NCI-H1694 treated with DMSO at 0.1 percent for 48 hours (cell line): ENCODE measurements at places on chromosomes 5 and 9.

- DNase-seq = no peak
Measured at GRCh38 chr5:79408028-79408427, 105.9 kb downstream of the HOMER1 start.

DNA sequence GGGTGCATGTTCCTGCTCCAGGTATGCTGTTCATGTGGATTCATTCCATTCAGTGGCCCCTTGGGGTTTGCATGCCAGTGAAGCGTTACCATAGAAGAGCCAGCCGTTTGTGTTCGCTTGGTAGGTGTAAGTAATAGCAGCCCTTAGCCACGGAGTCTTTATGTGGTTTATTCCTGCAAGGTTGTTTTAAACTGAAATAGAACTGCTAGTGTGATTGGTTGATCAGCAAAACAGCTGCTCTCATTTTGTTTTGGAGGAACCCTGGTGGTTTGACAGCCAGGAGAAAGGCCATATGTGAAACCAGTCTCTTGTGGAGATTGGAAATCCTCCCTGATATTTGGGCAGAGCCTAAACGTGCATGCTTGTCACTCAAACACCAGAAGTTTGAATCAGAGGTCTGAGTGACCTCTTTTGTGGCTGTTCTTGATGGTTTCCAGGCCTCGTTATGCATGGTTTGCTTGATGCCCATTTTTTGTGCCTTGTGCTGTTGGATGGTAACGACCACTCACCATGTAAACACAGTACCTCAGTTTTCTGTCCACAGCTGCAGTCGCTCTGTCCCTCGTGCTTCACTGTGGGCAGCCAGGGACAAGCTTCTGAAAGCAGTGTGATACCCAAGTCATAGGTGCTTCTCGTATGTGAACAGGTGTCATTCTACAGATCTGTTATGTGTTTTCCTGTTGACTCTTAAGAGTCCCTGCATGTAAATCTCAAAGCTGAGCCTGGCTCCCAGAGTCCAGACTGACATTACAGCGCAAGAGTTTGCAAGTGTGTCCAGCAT, 58.3 kb upstream of the NXNL2 start:
- DNase-seq = no peak

- no peak for DNase-seq
Measured at GRCh38 chr9:22975951-22976350, 529.3 kb downstream of the DMRTA1 start.

DNA sequence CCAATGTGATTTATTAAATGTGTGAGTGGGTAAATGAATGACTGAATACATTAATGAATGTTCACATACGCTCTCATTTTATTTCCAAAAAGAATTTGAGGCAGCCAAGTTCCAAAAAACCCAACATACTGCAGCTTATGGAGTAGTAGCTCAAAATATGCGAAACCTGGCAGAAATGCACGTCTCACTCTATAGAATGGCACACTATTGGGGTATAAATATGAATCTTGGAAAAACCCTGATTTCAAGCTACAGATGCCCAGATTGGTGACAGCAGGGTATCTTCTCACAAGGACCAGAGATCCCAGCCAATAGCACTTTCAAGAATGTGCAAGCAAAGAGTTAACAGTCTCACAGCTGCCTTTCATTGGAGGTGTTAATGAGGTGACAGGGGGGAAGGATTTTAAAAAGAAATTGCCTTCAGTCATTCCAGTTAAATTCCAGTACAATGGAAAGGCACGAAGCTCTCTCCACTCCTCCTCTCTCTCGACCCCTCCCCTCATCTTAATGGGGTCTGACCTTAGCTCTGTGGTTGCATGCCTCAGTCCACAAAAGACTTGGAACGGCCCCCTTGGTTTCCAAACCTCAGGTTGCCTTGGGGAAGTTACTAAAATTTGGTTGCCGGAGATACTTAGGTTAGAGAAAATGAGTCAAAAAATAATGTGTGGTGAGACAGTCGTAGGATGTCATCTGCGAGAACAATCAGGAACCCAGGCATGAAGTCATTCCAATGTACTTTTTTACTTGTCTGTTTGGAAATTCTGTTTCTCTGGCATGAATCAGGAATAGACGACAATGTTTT, 307.4 kb downstream of the NFIB start:
- no peak for DNase-seq

DNA sequence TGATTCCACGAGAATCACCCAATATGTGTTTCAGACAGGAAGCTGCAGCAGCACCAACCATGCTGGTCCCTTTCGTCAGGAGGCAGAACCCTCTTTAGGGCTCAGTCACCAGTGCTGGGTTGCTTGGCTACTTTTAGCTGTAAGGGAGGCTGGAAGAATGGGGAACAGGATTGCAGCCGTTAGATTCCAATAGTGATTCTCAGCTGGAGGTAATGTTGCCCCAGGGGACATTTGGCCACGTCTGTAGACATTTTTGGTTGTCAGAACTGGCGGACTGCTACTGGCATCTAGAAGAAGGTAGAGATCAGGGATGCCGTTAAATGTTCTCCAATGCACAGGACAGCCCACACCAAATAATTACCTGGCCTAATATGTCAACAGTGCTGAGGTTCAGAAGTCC, 81.8 kb downstream of the ANKRD33B start:
- no peak for DNase-seq

DNA sequence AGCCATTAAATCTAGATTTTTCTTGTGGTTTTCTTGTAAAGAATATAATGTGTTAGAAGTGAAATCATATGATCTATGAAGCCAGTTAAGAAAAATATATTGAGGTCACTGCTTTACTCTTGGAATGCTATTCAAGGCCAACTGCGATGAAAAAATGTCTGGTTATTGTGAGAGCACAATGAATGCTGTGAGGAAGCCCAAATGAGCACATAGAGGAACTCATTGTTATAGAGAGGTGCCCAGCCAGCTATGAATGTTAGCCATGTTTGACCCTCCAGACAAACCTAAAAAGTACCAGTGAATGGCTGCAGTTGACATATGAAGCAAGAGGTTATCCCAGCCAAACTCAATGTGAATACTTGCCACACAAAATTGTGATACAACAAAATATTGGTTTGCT, 359.8 kb upstream of the FAM174A start:
- DNase-seq = no peak

- no peak for DNase-seq
Measured at GRCh38 chr5:448766-449090, 5.8 kb downstream of the EXOC3 start.

- DNase-seq = no peak
Measured at GRCh38 chr5:145957388-145957787, 21.0 kb downstream of the SH3RF2 start.

- DNase-seq = no peak
Measured at GRCh38 chr5:148751025-148751424, 75.4 kb upstream of the ADRB2 start.

DNA sequence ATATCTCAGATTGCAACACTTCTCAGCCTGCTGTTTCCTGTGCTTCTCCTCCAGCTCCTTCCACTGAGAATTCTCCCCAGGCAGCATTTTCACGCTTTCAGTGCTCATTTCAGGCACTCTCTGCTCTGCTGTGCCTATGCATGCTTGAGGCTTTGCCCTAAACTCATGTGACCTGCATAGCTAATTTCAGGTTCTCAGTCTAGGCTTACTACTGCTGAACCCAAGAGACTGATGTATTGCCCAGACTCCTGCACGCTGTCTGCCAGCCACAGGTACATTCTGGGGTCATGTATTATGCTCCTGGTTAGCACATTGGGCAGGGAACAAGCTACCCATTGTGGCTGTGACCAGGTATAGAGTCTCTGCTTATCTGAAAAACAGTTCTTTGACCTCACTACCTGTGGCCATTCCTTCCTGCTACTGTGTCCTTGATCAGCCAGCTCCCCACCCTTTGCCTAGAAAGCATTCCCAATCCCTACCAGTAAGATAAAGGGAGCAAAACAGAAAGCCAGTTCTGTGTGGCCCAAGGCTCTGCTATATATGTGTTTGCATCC, 34.7 kb downstream of the PIP5K1B start:
- no peak for DNase-seq

DNA sequence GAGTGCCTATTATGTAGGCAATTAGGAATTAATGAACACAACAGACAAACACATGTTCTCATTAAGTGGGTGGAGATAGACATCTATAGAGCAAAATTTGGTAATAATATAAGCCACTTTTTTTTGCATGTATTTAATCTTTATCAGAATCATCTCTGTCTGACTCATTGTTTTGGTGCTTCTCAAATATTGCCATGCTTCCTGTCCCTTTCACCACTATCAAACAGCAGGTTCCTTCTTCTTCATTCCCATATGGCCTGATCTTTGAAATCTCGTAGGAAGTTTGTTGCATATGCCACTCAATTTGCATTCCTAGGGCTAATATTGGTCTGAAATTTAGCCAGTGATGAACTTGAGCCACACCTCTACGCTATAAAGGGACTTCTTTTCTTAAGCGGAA, 128.9 kb upstream of the SPEF2 start:
- DNase-seq = no peak

DNA sequence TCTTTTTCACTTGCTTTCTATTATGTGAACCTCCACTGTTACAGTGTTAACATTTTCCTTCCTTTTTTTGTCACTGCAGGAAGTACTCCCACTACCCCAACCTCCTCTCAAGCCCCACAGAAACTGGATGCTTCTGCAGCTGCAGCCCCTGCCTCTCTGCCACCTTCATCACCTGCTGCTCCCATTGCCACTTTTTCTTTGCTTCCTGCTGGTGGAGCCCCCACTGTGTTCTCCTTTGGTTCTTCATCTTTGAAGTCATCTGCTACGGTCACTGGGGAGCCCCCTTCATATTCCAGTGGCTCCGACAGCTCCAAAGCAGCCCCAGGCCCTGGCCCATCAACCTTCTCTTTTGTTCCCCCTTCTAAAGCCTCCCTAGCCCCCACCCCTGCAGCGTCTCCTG, 18.8 kb downstream of the NUP214 start:
- no peak for DNase-seq

GRCh38 chr9:136058801-136059302, 36.2 kb downstream of the NACC2 start:
- DNase-seq = no peak

GRCh38 chr9:79685577-79685976, 113.8 kb downstream of the TLE4 start:
- no peak for DNase-seq

DNA sequence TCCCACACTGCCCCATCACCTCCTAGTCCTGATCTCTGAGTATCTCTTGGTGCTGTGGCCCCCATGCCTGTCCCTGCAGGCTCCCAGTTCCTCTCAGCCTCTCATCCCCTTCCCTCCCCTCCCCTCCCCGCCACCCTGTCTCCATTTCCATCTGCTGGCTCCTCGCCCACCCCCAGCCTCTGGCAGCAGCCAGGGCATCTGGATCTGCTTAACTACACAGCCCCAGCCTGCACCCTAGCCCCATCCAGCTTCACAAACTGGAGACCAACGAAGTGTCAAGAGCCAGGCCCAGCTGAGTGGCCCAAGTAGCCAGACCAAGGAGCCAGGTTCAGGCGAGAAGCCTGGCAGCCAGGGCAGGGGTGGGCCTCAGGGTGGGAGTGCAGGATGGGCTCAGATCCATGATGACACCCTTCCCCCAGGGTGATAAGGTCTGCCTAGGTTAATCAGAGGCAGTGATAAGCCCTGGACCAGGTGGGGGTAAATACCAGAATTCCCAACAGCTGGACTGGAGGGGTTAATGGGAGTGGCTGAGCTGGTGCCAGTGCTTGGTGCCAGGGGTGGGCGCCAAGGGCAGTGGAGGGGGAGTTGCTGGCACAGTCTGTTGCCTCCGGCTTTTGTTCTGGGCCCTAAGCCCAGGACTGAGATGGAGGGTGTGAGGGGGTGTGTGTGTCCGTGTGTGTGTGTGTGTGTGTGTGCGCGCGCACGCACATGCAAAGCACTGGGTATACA, 2.5 kb downstream of the IL11RA start:
- peak; percentile 85 for DNase-seq

- no peak for DNase-seq
Measured at GRCh38 chr5:169735913-169736312, 98.8 kb downstream of the DOCK2 start.

- DNase-seq = no peak
Measured at GRCh38 chr5:148387325-148387724, 3.6 kb downstream of the FBXO38 start.

GRCh38 chr5:14246350-14247053, 103.4 kb downstream of the TRIO start:
- DNase-seq = no peak

GRCh38 chr9:26742828-26743476, 149.7 kb downstream of the CAAP1 start:
- no peak for DNase-seq

DNA sequence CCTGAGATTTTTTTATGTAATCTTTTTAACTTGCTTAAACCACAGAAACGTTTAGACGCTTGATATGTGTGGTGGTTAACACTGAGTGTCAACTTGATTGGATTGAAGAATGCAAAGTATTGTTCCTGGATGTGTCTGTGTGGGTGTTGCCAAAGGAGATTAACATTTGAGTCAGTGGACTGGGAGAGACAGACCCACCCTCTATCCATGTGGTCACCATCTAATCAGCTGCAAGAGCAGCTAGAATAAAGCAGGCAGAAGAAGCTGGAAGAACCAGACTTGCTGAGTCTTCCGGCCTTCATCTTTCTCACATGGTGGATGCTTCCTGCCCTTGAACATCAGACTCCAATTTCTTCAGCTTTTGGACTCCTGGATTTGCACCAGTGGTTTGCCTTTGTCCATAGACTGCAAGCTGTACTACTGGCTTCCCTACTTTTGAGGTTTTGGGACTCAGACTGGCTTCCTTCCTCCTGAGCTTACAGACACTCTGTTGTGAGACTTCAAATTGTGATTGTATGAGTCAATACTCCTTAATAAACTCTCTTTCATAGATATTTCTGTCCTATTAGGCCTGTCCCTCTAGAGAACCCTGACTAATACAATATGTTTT, 816.0 kb upstream of the CDH9 start:
- DNase-seq = no peak

- DNase-seq = no peak
Measured at GRCh38 chr9:5841771-5842573, 9.1 kb upstream of the ERMP1 start.

DNA sequence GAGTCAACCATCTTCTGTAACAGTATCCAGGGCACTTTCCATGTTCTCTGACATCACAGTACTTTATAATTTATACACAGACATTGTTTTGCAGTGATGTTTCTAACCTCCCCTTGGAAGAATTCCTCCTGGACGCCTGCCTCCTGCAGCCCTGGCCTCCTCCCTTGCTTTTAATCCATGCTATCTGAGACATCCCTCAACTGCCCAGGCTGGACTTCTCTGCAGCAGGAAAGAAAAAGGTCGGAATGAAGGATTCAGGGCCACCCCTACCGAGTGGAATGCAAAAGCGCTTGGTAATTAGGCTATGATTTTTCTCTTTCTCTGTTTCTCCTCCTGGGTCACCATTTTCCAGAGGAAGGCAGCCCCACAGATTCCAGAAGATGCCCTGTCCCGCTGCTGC, 47.0 kb upstream of the SHC3 start:
- no peak for DNase-seq
